ENCODE measurements at places on chromosomes 4 and X.
A peak's percentile ranks its signal among the peaks of the same experiment; 100 is the strongest.

DNA sequence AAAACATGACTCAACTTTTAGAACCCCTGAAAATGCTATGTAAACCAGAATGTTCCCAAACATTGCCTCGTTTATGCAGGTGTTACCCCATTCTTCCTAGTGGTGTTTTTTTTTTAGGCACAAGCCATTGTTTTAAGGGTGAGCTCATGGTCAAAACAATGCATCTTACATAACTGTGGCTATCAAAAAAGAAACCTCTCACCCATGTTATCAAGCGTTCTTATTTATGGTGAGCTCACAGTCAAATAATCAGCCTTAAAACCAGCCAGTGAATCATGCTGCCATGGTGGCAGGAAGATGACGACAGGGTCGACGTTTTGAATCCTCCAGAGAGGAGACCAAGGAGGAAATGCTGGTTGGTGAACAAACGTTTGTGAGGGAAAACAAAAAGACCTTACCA lies 195.2 kb downstream of the KDR start:
- DNase-seq = peak; percentile 48

GRCh38 chr4:150136036-150136435 lies 57.8 kb downstream of the DCLK2 start:
- DNase-seq = peak; percentile 69

GRCh38 chr4:163816494-163816893 lies 322.0 kb downstream of the TMA16 start:
- peak; percentile 6 for DNase-seq

- DNase-seq = no peak
Observed at GRCh38 chrX:141982296-141982695, 78.6 kb downstream of the MAGEC1 start.

GRCh38 chrX:22730542-22730941 lies 269.2 kb upstream of the DDX53 start:
- no peak for DNase-seq

DNA sequence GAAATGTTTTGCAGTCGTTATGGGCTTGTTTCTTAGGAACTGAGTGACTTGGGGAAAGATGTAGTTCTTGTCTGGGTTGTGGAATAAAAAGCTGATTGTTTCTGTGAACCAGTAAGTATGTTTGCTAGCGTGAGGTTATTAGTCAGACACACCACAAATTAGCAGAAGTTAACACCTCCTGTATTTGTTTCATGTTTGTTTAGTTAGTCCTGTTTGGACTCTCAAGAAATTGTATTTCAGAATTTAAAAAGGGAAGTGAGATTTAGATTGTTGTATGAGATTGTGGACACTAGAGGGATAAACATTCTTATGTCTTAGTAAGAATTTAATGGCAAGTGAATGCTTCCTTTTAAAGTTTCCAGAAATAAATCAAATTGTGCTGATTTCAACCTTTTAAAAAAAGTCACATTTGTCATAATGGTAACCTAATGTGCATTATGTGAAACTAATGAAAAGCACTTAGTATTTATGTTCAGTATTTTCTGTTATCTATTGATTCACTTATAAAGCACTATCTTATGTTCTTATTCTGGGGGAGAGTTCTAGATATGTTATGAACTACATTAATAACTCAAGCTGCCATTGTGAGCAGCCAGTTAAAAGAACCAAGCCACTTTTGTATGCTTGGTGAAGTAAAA lies 25.6 kb downstream of the ATP10D start:
- peak; percentile 28 for DNase-seq

GRCh38 chr4:98794565-98795205 lies 134.2 kb downstream of the EIF4E start:
- peak; percentile 59 for DNase-seq

GRCh38 chr4:148618856-148619255 lies 176.6 kb upstream of the NR3C2 start:
- peak; percentile 70 for DNase-seq

DNA sequence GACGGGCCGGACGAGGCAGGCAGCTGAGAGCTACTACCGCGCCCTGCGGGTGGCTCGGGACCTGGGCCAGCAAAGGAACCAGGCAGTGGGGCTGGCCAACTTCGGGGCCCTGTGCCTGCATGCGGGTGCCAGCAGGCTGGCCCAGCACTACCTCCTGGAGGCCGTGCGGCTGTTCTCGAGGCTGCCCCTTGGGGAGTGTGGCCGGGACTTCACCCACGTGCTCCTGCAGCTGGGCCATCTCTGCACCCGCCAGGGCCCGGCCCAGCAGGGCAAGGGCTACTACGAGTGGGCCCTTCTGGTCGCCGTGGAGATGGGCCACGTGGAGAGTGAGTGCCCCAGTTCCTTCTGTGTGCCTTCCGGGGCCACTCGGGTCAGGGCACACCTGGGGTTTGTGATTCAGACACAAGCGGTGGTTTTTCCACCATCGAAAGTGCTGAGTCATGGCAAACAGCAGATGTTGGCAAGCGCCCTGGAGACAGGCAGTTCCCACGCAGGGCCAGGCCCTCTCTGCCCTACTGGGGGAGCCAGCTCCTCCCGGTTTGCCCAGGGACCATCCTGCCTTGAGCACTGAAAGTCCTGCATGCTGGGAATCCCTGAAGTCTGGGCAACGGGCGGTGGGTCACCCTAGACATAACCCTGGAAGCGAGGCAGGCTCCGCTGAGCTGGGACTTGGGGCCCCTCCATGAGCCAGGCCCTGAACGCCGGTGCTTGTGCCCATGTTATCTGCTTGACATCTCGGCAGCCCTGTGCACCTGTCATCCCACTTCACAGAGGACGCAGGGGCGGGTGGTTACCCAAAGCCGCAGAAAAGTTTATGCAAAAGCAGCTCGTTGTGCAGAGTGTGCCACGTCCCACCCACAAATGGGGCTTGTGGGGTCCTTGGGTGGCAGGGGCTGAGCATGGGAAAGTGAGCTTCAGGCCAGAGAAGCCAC lies 29.5 kb downstream of the SH3TC1 start:
- peak; percentile 92 for DNase-seq

DNA sequence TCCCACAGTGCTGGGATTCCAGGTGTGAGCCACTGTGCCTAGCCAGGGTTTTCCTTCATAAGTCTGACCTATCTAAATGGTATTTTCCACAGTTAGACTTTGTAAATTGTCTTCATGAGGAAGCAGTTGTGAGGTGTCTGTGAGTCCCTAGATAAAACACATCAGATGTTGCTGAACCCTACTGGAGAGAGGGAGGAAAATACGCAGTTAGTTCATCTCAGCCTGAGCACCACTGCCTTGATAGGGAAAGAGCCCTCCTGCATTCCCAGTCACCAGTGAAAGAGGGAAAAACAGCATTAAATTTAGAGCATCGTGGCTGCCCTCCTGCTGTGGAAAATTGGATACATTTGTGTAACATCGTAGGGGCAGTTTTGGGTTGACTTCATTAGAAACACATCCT lies 31.7 kb upstream of the CLDN34 start:
- no peak for DNase-seq

DNA sequence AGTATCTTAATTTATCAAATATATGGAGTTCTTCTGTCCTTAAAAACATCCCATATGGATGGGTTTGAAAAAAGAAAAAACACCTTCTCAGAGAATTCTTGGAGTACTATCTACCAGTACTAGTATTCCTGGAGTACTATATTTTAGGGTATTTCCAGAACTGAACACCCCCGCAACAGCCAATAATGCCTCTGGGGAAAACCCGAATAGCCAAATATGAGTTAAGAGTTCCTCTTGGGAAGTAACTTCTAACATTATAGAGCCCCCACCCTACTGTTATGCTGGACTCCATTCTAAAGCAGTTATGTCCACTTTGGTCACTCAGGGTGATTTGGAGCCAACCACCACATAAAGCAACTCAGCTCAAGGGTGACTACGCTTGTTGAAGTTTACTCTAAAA lies 115.0 kb upstream of the RASGEF1B start:
- no peak for DNase-seq

DNA sequence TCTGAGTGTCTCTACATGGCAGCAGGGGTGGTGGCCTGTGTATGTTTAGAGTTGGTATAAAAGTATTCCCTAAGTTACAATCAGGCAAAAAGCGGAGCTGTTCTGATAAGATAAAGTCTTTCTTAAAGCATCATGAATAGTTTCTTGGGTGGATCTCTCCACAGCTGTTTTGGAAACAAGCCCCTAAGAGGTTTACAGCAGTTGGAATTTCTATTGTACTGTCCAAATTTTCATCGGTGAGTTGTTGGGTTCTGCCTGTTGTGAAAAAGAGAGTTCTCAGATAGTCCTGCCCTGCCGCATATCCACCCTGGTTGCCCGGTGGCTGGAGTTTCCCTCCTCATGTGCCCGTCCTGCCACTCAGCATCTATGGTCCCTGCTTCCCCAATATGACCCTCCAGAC lies 50.1 kb downstream of the C4orf51 start:
- DNase-seq = no peak

GRCh38 chr4:31365006-31365690 lies 645.0 kb downstream of the PCDH7 start:
- DNase-seq = peak; percentile 70

GRCh38 chr4:124427095-124427767 lies 285.3 kb downstream of the ANKRD50 start:
- no peak for DNase-seq

GRCh38 chrX:84907324-84907968 lies 96.2 kb upstream of the APOOL start:
- peak; percentile 9 for DNase-seq

- DNase-seq = no peak
Observed at GRCh38 chr4:84417997-84418709, 80.9 kb downstream of the NKX6-1 start.

DNA sequence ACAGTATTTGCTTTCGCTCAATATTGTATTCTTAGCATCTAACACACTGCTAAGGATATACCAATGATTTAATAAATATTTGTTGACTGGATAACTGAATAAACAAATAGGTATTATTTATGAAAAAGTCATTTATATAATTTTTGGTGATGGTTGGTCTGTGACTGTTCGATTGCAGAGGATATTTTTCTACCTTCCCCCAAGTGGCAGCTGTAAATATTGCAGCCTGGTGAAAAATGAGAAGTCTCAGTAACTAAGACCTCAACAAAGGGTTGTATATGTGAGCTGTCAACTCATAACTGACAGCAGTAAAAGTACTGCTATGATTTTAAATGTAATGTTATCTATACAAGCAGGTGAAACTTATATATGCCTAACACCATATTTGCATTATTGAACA lies 36.0 kb downstream of the HTR2C start:
- DNase-seq = peak; percentile 0

GRCh38 chrX:29555465-29556091 lies 659.8 kb upstream of the MAGEB2 start:
- DNase-seq = no peak

DNA sequence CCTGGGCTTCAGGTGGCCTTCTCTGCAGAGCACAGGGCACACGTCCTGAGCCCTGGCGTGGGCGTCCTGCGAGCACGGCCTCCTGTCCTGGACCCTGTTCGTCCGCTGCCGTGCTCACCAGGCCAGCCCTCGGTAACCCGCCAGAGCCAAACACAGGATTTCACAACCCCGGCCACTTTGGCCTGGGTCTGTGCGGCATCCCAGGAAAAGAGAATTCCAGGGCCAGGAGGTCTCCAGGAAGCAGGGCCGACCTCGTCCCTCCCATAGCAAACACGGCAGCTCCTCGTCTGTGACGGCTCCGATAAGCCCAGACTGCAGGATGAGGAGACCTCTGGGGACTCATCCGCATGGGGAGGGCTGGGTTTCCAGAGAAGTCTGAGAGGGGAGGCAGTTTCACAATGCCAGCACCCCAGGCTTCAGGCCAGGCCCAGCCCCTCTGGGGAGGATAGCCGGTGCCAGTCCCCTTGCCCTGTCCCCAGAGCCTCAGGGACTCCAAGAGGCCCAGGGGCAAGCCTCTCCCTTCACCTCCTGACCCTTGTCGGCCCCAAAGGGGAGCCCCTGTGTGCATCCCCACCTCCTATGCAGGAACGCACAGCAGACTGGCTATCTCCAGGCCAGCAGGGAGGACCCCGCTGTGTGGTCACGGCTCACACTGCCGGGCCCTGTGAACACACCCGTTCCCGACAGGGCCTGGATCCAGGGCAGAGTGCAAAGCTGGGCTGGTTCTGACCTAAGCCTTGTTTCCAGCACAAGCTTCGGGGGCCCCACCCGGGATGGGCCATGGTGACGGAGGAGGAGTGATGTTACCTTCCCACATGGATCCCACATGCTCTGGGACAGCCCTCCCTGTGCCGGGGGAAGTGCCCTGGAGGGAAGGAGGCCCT lies 22.3 kb upstream of the HTRA3 start:
- peak; percentile 82 for DNase-seq

DNA sequence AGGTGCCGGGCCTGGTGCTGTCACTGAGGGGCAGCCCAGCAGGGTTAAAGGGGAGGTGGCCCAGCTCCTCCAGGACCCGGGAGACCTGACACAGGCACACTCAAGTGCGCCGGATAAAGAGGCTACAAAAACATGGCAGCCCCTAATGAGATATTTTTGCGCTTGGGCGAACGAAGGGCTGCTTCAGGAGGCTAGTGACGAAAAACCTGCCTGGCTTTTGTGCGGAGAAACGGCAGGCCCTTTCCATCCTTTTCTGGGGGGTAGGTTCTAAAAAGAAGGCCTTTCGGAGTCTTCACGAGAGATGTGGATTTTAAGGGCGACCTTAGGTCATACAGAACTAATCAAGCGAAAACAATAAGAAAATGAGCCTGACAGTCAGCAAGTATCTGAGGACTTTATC lies 35.5 kb downstream of the HELT start:
- no peak for DNase-seq

Data from amniotic epithelial cell (primary cell).